ENCODE measurements at places on chromosomes 11 and 22.

DNA sequence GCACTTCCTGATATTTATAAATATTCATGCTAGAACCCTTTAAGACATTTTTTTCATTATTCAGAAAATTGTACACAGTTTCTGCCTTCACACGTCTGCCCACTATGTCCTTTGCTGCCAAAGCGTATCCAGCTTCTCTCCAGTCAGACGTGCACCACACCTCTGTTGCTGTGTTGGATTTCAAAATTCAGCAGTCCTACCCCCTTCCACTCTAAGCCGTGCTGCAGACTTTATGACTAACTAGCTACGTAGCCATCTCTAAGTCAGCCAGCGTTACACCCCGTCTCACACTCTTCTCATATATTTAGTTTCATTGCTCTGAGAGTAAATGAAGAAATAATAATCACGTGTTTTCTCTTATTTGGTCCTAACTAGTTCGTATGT is 28.2 kb upstream of the OPCML start:
- no peak overlapping the region for H3K27ac ChIP-seq
- H3K36me3 ChIP-seq, result no peaks in the 10 kb centered on the region
- no peaks in the 10 kb centered on the region for H3K4me1 ChIP-seq
- H3K27me3 ChIP-seq, result no peaks in the 10 kb centered on the region
- H3K4me3 ChIP-seq, result no peak overlapping the region

- no peaks in the 10 kb centered on the region for H3K36me3 ChIP-seq
- H3K27ac ChIP-seq, result no peak overlapping the region
- no peaks in the 10 kb centered on the region for H3K27me3 ChIP-seq
- no peak overlapping the region for H3K4me3 ChIP-seq
- H3K4me1 ChIP-seq, result no peaks in the 10 kb centered on the region
- no peak for DNase-seq
These were observed 461.7 kb upstream of the TENM4 start for GRCh38 chr11:79902493-79902892.

GRCh38 chr22:23514322-23515038 is 65.6 kb downstream of the IGLL1 start:
- no peaks in the 10 kb centered on the region for H3K4me1 ChIP-seq
- H3K27me3 ChIP-seq, result peaks cover 2% of the 10 kb centered on the region
- no peak overlapping the region for H3K27ac ChIP-seq
- H3K36me3 ChIP-seq, result no peaks in the 10 kb centered on the region
- no peak for DNase-seq

GRCh38 chr11:19970944-19971343 is 189.3 kb downstream of the DBX1 start:
- no peaks in the 10 kb centered on the region for H3K27me3 ChIP-seq
- H3K4me3 ChIP-seq, result no peak overlapping the region
- peaks cover 4% of the 10 kb centered on the region for H3K36me3 ChIP-seq
- DNase-seq, result no peak

DNA sequence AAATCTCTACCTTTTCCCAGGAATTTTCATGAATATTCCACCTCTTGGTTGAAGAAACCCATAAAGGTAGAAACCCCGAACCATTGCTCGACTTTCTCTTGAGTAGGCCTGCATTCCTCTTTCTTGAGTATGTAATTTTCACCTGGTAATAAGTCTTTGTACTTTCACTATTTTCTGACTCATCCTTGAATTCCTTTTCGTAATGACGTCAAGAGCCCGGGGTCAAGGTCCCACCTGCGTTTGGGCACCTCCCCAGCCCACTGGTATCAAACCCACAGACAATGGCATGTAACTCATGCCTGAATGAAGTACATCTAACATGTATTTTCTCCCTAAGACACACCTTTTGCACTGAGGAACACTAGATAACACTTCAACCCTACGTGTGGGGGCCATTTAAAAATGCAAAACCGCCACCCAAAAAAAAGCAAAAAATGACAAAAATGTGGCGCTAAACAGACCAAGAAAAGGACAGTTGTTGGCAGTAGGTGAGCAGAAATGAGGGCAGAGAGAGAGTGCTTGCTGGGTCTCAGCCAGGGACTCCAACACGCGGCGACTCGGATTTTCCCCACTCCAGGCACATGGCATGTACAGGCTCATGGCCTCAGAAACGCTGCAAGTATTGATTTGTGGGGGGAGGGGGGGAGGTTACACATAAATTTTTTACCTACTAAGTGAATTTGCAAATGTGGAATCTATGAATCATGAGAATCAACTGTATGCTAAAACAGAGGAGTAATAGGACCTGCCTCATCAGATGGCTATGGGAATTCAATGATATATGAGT is 4.1 kb upstream of the C11orf24 start:
- H3K4me1 ChIP-seq, result no peaks in the 10 kb centered on the region
- H3K36me3 ChIP-seq, result no peaks in the 10 kb centered on the region
- no peak overlapping the region for H3K4me3 ChIP-seq
- no peak for DNase-seq

DNA sequence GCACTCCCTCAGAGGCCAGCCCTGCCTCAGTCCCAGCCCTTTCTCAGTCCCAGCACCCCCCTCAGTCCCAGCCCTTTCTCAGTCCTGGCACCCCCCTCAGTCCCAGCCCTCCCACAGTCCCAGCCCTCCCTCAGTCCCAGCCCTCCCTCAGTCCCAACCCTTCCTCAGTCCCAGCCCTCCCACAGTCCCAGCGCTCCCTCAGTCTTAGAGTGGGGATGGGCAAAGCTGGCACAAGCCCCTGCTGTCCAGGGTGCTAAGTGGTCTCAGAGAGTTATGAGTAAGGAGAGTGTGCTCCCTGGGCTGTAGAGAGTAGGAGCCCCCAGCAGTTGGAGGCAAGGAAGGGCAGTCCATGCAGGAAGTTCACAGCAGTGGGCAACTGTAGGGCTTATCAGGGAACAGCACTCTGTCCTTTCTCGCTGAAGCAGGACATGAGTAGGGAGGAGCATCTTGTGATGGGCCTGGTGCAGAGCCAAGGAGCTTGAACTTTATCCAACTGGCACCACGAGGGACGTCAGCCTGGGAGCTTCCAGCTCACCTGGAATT is 51.4 kb upstream of the CRYBB3 start:
- no peak overlapping the region for H3K27ac ChIP-seq
- peaks cover 16% of the 10 kb centered on the region for H3K4me1 ChIP-seq
- no peak overlapping the region for H3K4me3 ChIP-seq
- H3K27me3 ChIP-seq, result no peaks in the 10 kb centered on the region

DNA sequence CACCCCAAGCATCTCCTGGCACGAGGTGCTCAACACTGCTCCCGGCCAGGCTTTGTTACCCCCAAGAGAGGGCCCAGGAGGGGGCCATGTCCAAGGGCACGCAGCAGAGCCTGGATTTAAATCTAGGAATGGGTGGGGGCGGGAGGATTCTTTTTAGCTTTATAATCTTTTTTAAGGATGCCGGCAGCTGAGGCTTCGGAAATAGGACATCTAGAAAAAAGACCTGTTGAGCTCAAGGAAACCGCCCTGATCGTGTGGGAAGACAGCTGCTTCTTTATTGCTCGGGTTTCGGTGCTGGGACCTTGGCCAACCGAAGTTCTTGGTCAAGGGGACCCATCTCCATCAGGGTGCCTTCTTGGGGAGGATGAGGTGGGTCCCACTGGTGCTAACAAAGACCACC is 317.9 kb downstream of the CTTN start:
- H3K4me3 ChIP-seq, result no peak overlapping the region
- no peaks in the 10 kb centered on the region for H3K36me3 ChIP-seq
- no peak overlapping the region for H3K27ac ChIP-seq
- DNase-seq, result no peak
- no peaks in the 10 kb centered on the region for H3K27me3 ChIP-seq

GRCh38 chr22:37967147-37967546 is 13.6 kb downstream of the POLR2F start:
- peaks cover 4% of the 10 kb centered on the region for H3K36me3 ChIP-seq
- no peak overlapping the region for H3K27ac ChIP-seq
- no peaks in the 10 kb centered on the region for H3K27me3 ChIP-seq

DNA sequence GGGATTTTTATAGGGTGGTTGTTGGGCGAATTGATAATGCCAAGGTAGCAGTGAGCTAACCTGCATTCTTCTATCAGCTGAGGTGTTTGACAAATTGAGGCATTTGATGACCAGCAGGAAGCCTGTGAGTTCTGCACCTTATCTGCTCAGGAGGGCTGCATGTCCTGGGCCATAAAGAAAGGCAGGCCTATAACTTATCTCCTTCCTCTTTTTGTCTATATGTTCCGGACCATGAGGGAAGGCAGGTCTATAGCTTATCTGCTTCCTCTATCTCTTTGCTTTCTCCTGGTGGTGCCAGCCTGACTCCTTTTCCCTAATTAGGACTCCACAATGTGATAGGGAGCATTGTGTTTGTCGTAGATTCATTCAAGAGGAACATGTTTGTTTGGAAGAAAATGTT is 8.6 kb upstream of the JAM3 start:
- H3K27ac ChIP-seq, result no peak overlapping the region
- no peak overlapping the region for H3K4me3 ChIP-seq
- H3K4me1 ChIP-seq, result no peaks in the 10 kb centered on the region
- no peaks in the 10 kb centered on the region for H3K27me3 ChIP-seq

- peaks cover 9% of the 10 kb centered on the region for H3K4me1 ChIP-seq
- H3K27ac ChIP-seq, result no peak overlapping the region
- no peaks in the 10 kb centered on the region for H3K36me3 ChIP-seq
- H3K4me3 ChIP-seq, result no peak overlapping the region
These were observed 169.7 kb downstream of the CEP164 start for GRCh38 chr11:117497206-117497951.

GRCh38 chr22:20436307-20436767 is 1.3 kb downstream of the SCARF2 start:
- peak; percentile 72 for DNase-seq
- no peaks in the 10 kb centered on the region for H3K36me3 ChIP-seq
- H3K4me1 ChIP-seq, result peaks cover 16% of the 10 kb centered on the region
- peak overlapping the region; percentile 50 for H3K4me3 ChIP-seq
- peaks cover 67% of the 10 kb centered on the region for H3K27me3 ChIP-seq

DNA sequence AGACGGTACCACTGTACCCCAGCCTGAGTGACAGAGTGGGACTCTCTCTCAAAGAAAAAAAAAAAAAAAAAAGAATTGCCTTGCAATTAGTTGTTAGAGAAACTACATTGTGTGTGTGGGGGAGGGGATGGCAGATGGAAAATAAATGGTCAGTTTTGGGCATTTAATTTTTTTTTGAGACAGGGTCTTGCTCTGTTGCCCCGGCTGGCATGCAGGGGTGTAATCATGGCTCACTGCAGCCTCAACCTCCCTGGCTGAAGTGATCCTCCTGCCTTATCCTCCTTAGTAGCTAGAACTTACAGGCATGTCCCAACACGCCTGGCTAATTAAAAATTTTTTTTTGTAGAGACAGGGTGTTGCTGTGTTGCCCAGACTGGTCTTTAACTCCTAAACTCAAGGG is 36.4 kb downstream of the WEE1 start:
- H3K4me1 ChIP-seq, result peaks cover 7% of the 10 kb centered on the region
- no peaks in the 10 kb centered on the region for H3K36me3 ChIP-seq
- H3K27me3 ChIP-seq, result peaks cover 2% of the 10 kb centered on the region
- DNase-seq, result no peak

- H3K4me3 ChIP-seq, result no peak overlapping the region
- H3K36me3 ChIP-seq, result no peaks in the 10 kb centered on the region
- no peak overlapping the region for H3K27ac ChIP-seq
These were observed 83.6 kb upstream of the BDNF start for GRCh38 chr11:27783701-27784355.

- DNase-seq, result peak; percentile 65
- no peaks in the 10 kb centered on the region for H3K36me3 ChIP-seq
- H3K4me1 ChIP-seq, result peaks cover 12% of the 10 kb centered on the region
- no peak overlapping the region for H3K27ac ChIP-seq
- H3K4me3 ChIP-seq, result no peak overlapping the region
These were observed 36.4 kb upstream of the PTPRJ start for GRCh38 chr11:47943721-47944586.

DNA sequence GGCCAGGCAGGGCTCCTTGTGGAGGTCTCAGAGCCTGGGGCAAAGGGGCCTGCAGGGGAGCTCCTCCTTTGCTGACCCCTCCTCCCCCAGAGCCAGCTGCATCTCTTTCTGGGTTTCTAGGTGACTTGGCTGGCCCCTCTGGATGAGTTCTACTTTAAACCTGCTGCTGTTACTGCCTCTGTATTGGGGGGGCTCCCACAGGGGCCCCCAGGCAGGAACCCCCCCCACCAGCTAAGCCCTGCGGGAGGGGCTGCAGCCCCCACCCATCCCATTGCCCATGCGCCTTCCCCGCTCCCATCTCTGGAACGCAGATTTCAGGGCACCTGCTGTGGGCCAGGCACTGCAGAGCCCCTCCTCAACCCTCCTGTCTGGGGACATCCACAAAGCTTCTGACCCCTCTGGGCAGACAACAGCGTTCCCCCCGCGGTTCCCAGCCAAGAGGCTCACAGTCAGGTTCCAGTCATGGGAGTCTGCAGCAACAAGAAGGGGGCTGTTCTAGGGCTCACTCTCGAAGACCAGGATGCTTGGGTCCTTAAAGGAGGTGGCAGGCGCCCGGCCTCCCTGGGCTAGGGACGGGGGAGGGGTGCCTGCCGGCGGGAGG is 815 bp upstream of the PLCB3 start:
- DNase-seq, result no peak
- no peaks in the 10 kb centered on the region for H3K27me3 ChIP-seq
- peak overlapping the region; percentile 73 for H3K4me3 ChIP-seq

DNA sequence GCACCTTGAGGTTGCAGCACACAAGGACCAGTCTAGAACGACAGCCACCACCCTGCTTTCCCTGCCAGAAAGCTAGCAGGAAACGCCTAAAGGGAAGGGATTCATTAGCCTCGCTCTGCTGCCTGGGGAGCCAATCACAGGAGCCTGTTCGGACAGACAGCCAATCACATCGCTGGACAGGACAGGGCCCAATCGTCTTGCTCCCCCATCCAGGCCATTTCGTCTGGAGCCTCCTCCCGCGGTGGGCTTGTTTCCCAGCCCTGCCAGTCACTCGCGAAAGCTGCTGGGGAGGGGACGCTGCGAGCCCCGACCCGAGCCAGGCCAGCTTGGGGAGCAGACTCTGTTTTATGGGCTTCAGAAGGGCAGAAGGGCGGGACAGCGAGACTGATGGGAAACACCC is 79.8 kb upstream of the NCAM1 start:
- H3K27me3 ChIP-seq, result peaks cover 5% of the 10 kb centered on the region
- H3K27ac ChIP-seq, result no peak overlapping the region
- peak; percentile 83 for DNase-seq
- no peaks in the 10 kb centered on the region for H3K36me3 ChIP-seq

- H3K36me3 ChIP-seq, result no peaks in the 10 kb centered on the region
- no peak for DNase-seq
- no peaks in the 10 kb centered on the region for H3K4me1 ChIP-seq
- no peaks in the 10 kb centered on the region for H3K27me3 ChIP-seq
- H3K4me3 ChIP-seq, result no peak overlapping the region
These were observed 9.4 kb downstream of the OR5B21 start for GRCh38 chr11:58498464-58498863.
